MV-4-11 (cell line): ENCODE measurements at places on chromosomes 6 and 20.

DNA sequence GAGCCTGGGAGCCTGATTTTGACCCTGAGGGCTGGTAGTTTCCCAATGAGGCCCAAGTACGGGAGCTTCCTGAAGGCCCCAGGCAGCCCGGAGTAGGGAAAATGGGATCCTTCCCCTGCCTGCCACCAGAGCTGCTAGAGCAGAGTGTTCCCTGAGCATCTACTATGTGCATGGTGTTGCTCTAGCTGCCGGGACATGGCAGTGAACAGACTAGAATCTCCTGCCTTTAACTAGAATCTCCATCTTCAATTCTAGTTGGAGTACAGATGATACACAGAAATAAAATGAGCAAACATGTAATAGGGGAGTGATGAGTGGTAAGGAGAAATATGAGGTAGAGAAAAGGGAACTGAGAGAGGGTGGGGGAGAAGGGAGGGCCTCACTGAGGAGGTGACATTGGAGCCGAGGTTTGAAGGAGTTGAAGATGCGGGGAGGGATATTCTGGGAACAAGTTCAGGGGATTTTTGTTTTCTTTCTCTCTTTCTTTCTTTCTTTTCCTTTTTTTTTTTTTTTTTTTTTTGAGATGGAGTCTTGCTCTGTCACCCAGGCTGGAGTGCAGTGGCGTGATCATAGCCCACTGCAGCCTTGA lies 18.5 kb downstream of the VSTM2L start:
- DNase-seq: peak; percentile 44

DNA sequence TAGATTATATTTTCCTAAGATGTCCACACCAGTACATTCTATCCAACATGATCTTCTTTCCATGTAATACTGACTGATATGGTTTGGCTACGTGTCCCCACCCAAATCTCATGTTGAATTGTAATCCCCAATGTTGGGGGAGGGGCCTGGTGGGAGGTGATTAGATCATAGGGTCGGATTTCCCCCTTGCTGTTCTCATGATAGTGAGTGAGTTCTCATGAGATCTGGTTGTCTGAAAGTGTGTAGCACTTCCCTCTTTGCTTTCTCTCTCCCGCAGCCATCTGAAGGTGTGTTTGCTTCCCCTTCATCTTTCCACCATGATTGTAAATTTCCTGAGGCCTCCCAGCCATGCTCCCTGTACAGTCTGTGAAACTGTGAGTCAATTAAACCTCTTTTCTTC lies 12.2 kb upstream of the HBS1L start:
- DNase-seq: no peak

DNA sequence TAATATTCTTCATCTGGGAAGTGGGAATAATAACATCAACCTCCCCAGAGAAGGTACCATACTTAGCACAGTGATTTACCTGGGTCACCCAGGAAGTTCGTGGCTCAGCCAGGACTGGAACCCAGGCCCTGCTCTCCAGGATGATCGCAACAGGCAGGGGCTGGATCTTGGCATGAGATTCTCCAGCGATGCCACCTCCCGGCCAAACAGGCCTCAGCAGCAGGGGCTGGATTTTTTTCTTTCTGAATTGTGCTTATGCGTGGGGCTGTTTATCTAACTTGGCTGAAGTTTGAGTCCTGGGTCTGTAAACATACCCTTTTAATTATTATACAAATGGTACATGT lies 129.5 kb upstream of the PTPN1 start:
- no peak for DNase-seq

DNA sequence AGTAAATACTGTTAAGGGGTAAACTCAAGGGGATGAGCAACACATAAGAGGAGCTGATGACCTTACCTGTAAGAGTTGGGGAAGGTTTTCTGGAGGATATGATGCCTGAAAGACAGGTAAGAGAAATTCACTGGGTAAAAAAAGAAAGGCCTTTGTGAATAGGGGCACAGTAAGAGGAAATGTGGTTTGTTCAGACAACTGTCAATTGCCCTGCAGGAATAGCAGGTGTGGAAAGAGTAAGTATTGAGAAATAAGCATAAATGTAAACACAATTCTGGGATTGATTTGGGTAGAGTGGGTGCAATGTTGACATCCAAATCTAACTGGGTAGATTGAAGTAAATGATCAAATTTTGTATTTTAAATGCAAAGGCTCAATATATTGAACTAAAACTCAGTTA lies 670.0 kb downstream of the DHX35 start:
- no peak for DNase-seq

GRCh38 chr6:10434235-10434634 lies 19.4 kb upstream of the TFAP2A start:
- peak; percentile 69 for DNase-seq

DNA sequence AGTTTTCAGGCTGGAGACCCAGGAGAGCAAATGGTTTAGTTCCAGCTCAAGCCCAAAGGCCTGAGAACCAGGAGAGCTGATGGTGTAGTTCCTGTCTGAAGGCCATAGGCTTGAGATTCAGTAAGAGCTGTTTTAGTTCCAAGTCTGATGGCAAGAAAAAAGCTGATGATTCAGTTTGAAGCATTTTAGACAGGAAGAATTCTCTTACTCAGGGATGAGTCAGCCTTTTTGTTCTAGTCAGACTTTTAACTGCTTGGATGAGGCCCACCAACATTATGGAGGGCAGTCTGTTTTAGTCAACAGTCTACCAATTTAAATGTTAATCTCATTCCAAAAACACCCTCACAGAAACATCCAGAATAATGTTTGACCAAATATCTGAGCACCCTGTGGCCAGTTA lies 2.5 kb downstream of the ZSCAN26 start:
- DNase-seq: peak; percentile 70

DNA sequence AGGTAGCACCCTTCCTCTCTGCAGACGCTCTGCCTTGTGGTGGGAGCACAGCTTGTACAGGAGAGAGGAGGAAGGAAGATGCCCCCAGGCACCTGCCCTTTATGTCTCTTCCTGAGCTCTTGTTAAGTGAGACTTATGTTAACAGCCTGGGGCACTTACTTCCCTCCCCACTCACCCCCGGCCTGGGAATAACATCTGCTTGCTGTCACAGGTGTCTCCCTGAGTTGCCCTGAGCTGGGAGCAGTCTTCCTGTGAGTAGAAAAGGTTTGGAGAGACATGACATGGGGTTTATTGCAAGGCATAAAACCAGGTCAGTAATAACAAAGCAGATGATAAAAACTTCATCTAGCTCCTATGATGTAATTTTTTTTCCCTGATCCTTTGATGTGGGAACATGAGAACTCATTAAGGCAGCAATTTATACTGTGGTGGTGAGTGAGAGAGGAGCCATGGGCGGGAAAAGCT lies 1.9 kb downstream of the SSTR4 start:
- DNase-seq: no peak

- peak; percentile 73 for DNase-seq
Measured at GRCh38 chr20:50276119-50277063, 85.8 kb downstream of the CEBPB start.
